ENCODE measurements at places on chromosomes 4 and X. TPM values are rescaled to one million over a fixed set of nuclear protein-coding genes. Genes with fewer than 3 reads are reported as not detected.

Gene ENPEP
- 2.2 TPM for total RNA-seq

DNA sequence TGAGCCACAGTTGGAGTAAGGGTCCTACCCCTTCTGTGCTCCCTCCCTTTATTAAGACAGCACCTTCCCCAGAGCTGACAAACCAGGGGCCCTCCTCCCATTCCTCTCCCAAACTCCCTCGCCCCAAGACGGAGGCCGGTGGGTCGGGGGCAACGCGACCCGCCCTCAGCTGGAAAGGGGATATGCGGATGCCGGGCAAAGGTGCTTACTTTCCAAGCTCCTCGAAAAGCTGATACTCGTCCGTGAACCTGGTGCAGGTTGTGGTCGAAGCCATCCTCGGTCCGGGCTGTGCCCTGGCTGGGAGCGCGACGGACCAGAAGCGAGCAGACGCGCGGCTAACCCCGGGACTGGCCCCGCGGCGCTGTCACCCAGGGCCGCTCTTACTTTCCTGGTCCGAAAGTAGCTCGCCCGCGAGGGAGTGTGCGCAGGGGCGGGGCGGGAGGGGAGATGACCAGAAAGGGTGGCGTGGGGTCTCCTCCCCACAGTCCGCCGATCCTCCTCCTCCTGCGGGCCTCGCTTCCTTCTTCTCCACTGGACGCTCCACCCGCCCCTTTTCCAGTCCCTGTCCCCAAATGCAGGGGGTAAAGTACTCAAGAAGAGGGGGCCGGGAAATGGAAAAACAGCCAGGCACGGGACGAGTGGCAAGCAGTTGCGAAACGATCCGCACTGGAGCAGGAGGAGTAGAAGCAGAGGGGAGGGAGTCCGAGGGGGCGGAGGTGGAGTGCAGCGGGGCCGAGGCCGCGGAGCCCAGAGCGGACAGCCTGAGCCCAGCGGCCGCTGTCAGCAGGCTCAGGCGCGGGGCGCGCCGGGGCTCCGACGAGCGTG is 531 bp downstream of the CAMK2D start:
- H3K4me1 ChIP-seq = peaks cover 41% of the 10 kb centered on the region
- no peaks in the 10 kb centered on the region for H3K27me3 ChIP-seq
- DNase-seq = peak; percentile 93
- peak overlapping the region; percentile 98 for H3K27ac ChIP-seq
- peak overlapping the region; percentile 83 for H3K4me3 ChIP-seq
- no peaks in the 10 kb centered on the region for H3K36me3 ChIP-seq

- H3K27ac ChIP-seq = no peak overlapping the region
- DNase-seq = no peak
- H3K27me3 ChIP-seq = no peaks in the 10 kb centered on the region
- no peaks in the 10 kb centered on the region for H3K36me3 ChIP-seq
These were observed 63.6 kb downstream of the AR start for GRCh38 chrX:67607466-67607865.

- DNase-seq = peak; percentile 56
- H3K4me1 ChIP-seq = no peaks in the 10 kb centered on the region
- H3K36me3 ChIP-seq = no peaks in the 10 kb centered on the region
- no peak overlapping the region for H3K4me3 ChIP-seq
These were observed 106.9 kb upstream of the DCAF12L2 start for GRCh38 chrX:126272795-126273497.

DNA sequence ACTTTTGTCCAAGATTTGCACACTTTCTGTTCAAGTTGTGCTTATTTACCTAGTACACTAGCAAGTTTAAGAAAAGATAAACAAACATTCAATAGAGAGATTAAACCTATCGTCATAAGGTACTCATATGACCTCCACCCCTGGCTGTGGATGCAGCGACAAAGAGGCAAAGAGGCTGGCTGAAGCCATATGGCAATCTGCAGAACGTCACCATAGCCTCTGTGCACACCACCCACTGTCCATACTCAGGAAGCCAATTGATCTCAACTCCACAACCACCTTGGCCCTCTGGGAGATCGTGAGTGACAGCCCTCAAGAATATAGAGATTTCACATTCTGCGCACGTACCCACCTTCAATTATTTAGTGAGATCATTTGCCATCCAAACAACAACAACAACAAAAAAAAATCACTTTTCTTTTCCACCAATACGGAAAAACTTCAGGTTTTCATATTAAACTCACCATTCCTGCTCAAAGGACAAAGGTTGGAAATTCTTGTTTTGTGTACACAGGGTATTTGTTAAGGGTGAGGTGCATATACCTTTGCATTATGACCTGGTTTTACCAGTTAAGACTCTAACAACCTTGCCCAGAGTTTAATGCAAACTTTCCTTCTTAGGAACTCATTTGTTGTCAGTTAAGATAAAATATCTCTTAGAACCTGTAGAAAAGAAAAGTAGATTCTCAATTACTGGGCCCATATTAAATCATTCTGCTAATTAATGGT is 243.0 kb upstream of the FSTL5 start:
- no peak for DNase-seq
- H3K27ac ChIP-seq = no peak overlapping the region
- H3K4me1 ChIP-seq = no peaks in the 10 kb centered on the region
- H3K27me3 ChIP-seq = peaks cover 7% of the 10 kb centered on the region

Gene RTL9
- 0.33 TPM for total RNA-seq

GRCh38 chrX:1493412-1493811 is 40.7 kb upstream of the ASMTL start:
- no peak overlapping the region for H3K4me3 ChIP-seq
- no peak overlapping the region for H3K27ac ChIP-seq
- no peaks in the 10 kb centered on the region for H3K4me1 ChIP-seq
- no peaks in the 10 kb centered on the region for H3K36me3 ChIP-seq
- no peak for DNase-seq

DNA sequence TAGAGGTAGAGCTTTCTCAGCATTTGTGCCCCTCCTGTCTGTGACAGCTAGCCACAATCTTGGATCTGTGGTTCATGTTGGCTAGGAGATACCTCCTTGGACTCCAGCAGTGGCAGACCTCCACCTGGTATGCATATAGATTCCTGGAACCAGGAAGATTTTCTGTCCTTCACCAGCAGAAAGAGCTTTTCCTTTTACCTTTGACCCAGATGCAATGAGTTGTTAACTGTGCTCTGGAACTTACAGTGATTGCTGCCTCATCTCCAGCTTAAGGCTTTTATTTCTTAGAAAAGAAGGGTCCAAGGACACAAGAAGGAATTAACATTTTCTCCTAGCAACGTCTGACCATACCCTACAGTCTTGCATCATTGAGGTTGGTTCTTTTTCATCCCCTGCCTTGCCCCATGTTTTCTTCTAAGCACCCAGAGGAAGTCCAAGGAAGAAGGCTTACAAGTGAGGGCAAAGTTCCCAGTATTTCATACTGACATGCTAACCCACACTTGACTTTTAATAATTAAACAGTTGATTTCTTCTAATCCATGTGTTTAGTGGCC is 217.1 kb upstream of the ARHGAP24 start:
- H3K27me3 ChIP-seq = peaks cover 9% of the 10 kb centered on the region
- H3K27ac ChIP-seq = no peak overlapping the region
- no peak for DNase-seq

- no peaks in the 10 kb centered on the region for H3K36me3 ChIP-seq
- DNase-seq = no peak
- H3K4me1 ChIP-seq = no peaks in the 10 kb centered on the region
- no peak overlapping the region for H3K4me3 ChIP-seq
These were observed 25.9 kb upstream of the FAM241A start for GRCh38 chr4:112119353-112119783.

GRCh38 chr4:142846108-142846728 is at the start of gene INPP4B:
Gene INPP4B (minus strand): TSS chr4:142846301.
- peak within 1 kb of the TSS; percentile 88 for H3K27ac ChIP-seq
- no peak for DNase-seq
- H3K36me3 ChIP-seq = no peaks in the 10 kb centered on the region
- peak within 1 kb of the TSS; percentile 94 for H3K4me3 ChIP-seq

DNA sequence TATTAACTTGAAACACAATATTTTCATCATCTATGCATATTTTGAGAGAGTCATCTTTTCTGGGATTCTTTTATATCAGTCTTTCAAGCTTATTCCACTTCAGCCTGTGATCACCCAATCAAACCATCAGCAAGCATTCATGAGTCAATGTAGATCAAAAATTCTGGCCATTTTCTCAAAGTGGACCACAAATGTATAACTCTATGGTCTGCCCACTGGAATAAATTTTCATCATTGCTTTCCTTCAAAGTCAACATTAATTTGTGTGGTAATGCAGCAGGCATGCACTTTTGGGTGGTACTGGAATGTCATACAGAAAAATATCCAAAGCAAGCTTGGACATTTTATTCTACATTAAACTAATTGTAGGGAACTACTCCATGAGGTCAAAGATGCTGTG is 1013.0 kb downstream of the STIM2 start:
- H3K36me3 ChIP-seq = no peaks in the 10 kb centered on the region
- no peak for DNase-seq
- H3K27me3 ChIP-seq = no peaks in the 10 kb centered on the region
- peaks cover 13% of the 10 kb centered on the region for H3K4me1 ChIP-seq

GRCh38 chr4:86250006-86250405 is 109.8 kb downstream of the MAPK10 start:
- peaks cover 3% of the 10 kb centered on the region for H3K4me1 ChIP-seq
- no peaks in the 10 kb centered on the region for H3K36me3 ChIP-seq
- no peaks in the 10 kb centered on the region for H3K27me3 ChIP-seq
- no peak overlapping the region for H3K4me3 ChIP-seq
- H3K27ac ChIP-seq = no peak overlapping the region

GRCh38 chrX:106378616-106379015 is 210.5 kb downstream of the PWWP3B start:
- no peak overlapping the region for H3K27ac ChIP-seq
- H3K36me3 ChIP-seq = no peaks in the 10 kb centered on the region
- H3K27me3 ChIP-seq = no peaks in the 10 kb centered on the region
- no peaks in the 10 kb centered on the region for H3K4me1 ChIP-seq
- no peak overlapping the region for H3K4me3 ChIP-seq
- DNase-seq = no peak

Gene CFI
- total RNA-seq = not detected

Gene ODAPH
- not detected for total RNA-seq

Gene GRIA3
- not detected for total RNA-seq

Gene FDCSP
- total RNA-seq = not detected

Gene TASL
- total RNA-seq = not detected

Gene CLNK
- total RNA-seq = not detected

GRCh38 chr4:126838941-126839679 is 793.6 kb upstream of the INTU start:
- H3K4me3 ChIP-seq = no peak overlapping the region
- H3K4me1 ChIP-seq = peaks cover 15% of the 10 kb centered on the region
- H3K27me3 ChIP-seq = no peaks in the 10 kb centered on the region
- peak overlapping the region; percentile 62 for H3K27ac ChIP-seq
- DNase-seq = no peak

DNA sequence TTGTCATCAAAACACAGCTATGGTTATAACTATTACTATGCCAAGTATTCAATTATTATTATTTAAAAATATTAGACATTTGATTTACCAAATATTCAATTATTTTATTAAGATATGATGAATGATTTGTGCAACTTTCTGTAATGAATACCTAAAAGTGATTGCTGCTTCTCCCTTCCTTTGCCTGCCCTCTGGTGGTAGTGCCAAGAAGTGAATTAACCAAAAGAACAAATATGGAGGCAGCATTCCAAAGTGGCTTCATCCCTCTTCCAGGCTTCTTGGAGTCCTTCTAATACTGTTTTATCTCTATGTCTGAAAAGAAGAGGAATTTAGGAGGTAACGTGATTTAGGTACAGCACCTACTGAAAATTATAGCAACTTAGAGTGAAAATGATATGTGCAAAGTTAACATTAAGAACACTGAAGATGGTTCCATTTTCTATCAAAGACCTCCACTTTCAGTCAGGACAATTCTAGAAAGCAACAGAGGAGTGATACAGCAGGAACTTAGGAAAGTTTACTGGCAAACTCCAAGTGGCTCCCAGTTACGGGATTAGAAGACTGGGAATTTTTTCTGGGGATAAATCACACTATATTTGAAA is 43.0 kb downstream of the ENPEP start:
- H3K27ac ChIP-seq = no peak overlapping the region
- H3K4me3 ChIP-seq = no peak overlapping the region
- H3K27me3 ChIP-seq = no peaks in the 10 kb centered on the region
- no peaks in the 10 kb centered on the region for H3K36me3 ChIP-seq
- DNase-seq = no peak
- peaks cover 3% of the 10 kb centered on the region for H3K4me1 ChIP-seq

DNA sequence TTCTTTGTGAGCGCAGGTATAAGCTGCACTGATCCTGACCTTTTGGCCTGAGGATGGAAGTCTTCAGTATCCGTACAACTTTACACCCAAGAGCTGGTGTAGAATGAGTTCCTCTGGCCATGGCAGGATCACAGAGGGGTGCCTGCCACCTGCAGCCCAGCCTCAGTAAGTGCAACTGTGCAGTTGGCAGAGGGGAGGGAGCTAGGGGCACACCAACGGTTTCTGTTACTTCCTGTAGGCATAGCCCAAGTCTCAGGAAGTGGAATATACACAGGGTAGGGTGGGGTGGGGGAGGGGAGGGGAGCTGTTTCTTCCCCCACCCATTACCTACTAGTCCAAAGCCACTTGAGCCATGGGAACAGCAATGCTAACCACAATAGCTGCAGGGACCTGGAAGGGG is 85.4 kb upstream of the GBA3 start:
- no peak for DNase-seq
- H3K4me1 ChIP-seq = peaks cover 10% of the 10 kb centered on the region
- no peaks in the 10 kb centered on the region for H3K36me3 ChIP-seq
- H3K27me3 ChIP-seq = peaks cover 2% of the 10 kb centered on the region
- no peak overlapping the region for H3K4me3 ChIP-seq
- H3K27ac ChIP-seq = no peak overlapping the region

Gene TLR3
- 7.9 TPM for total RNA-seq

GRCh38 chr4:2434420-2434819 is 15.7 kb downstream of the CFAP99 start:
- H3K4me1 ChIP-seq = peaks cover 4% of the 10 kb centered on the region
- no peak for DNase-seq
- H3K27me3 ChIP-seq = peaks cover 6% of the 10 kb centered on the region

Gene CSAG2
- total RNA-seq = not detected

Measured in chondrocyte (in vitro differentiated cells).